ENCODE measurements at places on chromosomes 1 and 21.

- no peak for DNase-seq
Measured at GRCh38 chr1:226491093-226491850, 57.3 kb upstream of the STUM start.

GRCh38 chr21:43771698-43772424 is 4.2 kb downstream of the CSTB start:
- peak; percentile 16 for DNase-seq

GRCh38 chr21:45152265-45152746 is 77.9 kb downstream of the ADARB1 start:
- no peak for DNase-seq

DNA sequence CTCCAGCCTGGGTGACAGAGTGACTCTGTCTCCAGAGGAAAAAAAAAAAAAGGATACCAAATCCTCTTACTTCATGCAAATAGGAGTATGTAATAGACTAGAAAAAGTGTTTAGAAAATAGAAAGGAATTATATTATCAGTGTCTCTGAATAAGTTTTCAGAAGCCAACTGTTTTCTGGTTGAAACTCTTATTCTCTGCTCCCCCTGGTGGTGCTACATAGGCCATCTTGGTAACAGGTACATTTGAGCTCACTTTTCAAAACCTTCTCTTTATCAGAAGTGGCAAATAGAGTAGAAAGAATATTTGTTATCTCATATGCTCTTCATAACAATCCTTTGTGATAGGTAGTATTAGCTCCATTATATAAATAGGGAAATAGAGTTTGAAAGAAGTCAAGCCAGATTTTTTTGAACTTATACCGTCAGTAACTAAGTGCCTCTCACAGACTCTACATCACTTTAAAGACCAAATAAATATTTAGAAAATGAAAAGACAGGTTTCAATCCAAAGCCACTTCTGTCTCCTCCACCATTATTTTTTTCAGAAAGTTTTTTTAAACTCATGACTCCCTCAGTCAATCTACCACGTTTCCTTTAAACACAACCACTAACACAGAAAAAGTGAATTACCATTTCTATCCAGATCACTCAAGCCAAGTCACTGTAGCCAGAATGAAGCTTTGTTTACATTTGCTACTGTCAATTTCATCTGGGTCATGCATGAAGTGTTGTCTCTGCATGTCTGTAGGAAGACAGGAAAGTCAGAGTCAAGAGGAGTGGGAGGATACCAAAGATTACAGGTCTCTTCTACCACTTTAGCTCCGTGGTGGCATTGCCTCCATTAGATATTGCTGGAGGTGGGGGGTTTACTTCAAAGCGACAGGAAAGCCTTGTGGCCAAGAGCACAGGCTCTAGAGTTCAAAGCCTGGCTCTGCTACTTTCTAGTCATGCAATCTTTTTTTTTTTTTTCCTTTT is 45.6 kb downstream of the IL23R start:
- DNase-seq, result no peak

DNA sequence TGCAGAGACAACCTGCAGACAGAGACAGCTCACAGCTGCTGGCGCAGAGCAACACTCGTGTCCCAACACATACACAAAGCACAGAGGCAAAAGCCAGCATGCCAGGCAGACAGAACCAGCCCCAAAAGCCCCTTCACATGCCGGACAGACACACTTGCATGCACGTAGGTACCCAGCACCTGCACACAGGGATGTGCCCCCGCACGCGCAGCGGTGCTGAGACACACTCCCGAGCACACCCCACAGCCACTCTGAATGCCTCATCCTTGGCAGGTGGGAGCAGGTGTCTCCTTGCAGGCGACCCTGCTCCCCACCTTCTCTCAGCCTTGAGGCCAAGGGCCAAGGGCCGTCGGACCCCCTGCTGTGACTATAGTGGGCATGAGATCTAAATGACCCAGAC is 41.2 kb upstream of the ZC3H12A start:
- no peak for DNase-seq

- no peak for DNase-seq
Measured at GRCh38 chr1:244863491-244864252, 671 bp downstream of the HNRNPU start.

GRCh38 chr1:119384591-119384990 is 16.0 kb downstream of the HAO2 start:
- no peak for DNase-seq

DNA sequence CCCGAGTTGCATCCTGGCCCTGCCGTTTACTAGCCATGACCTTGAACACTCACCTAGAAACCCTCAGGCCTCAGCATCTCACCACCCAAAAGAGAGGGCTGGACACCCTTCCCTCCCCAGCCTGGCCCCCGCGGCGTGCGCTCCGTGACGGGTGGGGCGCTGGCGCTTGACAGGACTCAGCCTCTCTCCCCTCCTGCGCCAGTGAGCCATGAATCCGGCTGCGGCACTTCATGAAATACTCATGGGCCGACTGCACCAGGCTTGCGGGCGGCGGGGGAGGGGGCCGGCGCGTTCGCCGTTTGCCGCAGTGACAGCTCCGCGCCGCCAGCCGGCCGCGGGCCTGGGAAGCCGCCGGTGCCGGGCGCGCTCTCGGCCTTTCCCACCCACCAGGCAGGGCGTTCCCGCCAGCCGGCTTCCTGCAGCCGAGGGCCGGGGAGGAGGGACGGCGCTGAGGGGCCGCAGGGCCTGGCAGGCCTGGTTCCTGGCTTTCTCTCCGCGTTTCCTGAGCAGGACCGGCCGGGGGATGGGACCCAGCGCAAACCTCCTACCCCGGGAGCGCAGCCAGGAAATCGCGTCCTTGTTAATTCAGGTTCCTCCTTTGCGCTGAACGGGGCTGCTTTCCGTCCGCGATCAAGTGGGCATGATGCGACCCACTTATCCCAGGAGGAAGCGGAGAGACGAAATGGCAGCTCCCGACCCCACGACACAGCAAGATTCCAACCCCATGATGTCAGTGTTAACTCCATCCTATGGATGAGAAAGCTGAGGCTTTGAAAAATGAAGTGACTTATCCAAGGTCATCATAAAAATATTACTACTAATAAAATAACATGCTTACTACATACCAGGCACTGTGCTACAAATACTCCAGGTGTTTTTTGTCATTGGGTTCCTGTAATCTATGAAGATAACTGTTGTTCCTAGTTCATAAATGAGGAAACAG is 9.1 kb upstream of the LUZP1 start:
- peak; percentile 81 for DNase-seq

DNA sequence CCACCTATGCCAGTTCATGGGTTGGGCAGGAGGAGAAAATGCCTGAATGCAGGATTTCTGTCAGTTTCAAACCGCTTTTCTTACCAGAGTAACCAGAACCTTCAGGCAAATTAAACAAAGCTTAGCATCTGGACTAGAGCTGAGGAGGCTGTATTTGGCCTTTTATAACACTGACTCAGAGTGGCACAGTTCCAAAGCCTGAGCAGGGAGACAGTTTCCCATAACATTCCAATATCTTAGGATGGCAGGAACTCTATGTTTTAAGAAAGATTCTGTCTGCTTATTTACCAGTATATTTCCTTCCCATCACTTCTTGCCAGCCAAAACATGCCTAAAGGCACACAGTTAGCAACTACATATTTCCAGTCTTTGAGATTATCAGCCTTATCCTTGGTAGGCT is 46.8 kb downstream of the UBR4 start:
- no peak for DNase-seq

GRCh38 chr21:38838598-38839327 is 33.0 kb downstream of the ETS2 start:
- DNase-seq, result no peak

GRCh38 chr1:10617931-10618885 is 143.5 kb downstream of the PEX14 start:
- DNase-seq, result no peak
